CD4-positive, alpha-beta memory T cell (primary cell): ENCODE measurements at places on chromosomes 11 and 22. TPM values are rescaled to one million over a fixed set of nuclear protein-coding genes. Genes with fewer than 3 reads are reported as not detected.
A peak's percentile ranks its signal among the peaks of the same experiment; 100 is the strongest.

DNA sequence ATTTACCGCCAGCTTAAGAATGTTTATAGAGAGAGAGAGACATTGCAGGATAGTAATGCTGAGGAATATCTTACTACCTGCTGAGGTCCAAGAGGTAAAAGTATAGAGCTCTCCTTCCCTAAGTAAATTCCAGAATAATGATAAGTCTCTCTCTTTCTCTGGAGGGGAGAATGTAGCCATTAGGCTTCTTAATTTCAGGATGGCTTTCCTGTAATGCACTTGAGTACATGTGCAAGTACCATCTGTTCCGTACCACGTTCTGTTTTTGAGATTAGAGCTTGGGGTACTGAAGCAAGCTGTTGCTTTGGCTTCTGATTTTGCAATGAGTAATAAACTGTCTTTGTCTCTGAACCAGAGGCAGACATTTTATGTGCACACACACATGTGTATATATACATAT lies 1314.0 kb downstream of the JRKL start:
- no peak for DNase-seq

GRCh38 chr11:121249039-121249663 lies 43.4 kb upstream of the SC5D start:
- DNase-seq, result peak; percentile 41

The NFAM1 gene
- 0.05 TPM for polyA plus RNA-seq

The OLFML1 gene
- not detected for polyA plus RNA-seq
